ENCODE measurements at places on chromosomes 4 and X. TPM values are rescaled to one million over a fixed set of nuclear protein-coding genes. Genes with fewer than 3 reads are reported as not detected.

- no peak for DNase-seq
These were observed 18.6 kb upstream of the SAT1 start for GRCh38 chrX:23764188-23764984.

Gene TSPAN7
- 30.5 TPM for total RNA-seq

DNA sequence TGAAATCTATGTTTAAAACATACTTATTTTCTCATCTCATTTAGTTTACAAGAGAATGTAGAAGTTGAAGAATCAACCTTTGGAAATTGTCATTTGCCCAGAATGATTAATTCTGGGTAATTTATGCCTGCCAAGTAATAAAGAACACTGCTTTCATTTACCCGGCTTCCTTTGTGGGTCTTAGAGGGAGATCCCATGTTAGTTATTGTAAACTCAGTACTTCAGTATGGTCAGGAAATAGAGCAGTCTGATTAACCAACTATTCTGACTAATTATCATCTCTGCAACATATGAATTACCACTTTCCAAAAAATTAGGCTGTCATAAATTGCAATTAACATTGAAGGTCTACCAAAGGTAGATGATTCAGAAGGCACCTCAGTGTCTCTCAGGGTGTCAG lies 324.5 kb downstream of the HNRNPD start:
- no peak for DNase-seq

Gene PROM1
- total RNA-seq: 0.43 TPM

Gene NRK
- 6.3 TPM for total RNA-seq

Gene AR
- total RNA-seq: 12.3 TPM

DNA sequence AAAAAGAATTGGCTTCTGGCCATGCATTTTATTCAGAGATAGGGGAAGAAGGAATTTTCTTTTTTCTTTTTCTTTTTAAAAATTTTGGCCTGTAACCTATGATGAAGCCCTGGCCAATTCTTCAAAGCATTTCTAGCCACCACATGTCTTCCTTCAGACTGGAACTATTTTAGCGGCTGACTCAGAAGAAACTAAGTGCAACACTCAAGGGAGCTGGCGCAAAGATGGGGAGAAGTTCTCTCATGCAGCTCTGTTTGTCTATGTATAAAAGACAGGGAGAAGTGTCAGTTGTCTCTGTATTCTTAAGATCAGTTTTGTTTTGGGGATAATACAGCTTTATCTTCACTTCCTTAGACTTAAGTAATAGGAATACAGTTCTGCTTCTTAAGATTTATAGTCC lies 46.1 kb downstream of the MBNL3 start:
- no peak for DNase-seq

- DNase-seq: no peak
These were observed 466.6 kb upstream of the PABPC4L start for GRCh38 chr4:134668237-134668636.

Measured in posterior vena cava (tissue), 2 donors.